NCI-H1048 (cell line): ENCODE measurements at places on chromosomes 11 and 22.

DNA sequence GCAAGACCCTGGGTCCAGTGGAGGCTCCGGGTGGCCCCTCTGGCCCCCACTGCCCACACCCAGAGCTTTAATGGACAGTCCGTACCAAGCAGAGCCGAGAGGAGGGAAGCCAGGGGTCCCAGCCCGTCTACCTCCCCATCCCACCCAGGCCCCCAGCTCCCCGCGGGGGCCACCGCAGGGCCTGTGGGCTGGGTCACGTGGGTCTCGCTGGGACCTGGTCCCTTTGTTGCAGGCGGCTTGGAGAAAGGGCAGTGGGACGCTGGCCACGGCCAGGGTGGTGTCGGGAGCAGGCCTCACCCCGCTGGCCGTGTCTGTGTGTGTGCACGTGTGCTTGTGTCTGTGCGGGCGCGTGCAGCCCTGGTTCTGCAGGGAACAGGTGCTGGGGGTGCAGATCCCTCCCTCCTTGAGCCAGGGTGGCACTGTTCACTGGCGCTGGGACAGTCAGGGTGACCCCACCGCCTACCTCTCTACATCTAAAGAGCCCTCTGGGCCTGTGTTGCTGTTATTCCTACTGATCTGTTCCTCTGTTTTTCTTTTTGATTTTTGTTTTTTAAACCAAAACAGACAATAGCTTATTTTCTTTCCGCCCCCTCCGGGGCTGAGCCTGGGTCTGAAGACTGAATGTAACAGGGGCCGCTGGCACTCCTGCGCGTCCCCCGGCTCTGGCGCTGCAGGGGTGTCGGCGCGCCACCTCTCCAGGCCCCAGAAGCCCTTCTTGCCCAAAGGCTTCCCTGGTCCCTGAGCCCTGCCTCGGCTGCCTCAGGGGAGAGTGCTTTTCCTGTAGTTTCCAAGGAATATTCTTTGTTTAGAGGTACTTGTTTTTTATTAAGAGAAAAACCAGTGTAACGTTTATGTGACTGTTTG, 20.1 kb upstream of the TMEM191C start:
- no peak for DNase-seq

DNA sequence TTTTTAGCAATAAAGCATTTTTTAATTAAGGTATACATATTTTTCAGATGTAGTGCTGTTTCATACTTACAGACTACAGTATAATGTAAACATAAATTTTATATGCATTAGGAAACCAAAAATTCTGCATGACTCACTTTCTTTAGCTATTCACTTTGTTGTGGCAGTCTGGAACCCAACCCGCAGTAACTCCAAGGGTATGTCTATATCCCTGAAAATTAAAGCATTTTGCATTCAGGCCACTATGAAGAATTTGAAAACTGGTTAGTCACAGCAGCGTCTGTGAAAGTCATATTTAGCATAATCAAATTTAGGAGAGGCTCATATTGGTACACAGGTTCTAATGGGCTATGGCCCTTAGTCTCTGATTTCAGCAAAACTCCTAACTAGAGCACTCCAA, 46.8 kb downstream of the BBOX1 start:
- DNase-seq: no peak

DNA sequence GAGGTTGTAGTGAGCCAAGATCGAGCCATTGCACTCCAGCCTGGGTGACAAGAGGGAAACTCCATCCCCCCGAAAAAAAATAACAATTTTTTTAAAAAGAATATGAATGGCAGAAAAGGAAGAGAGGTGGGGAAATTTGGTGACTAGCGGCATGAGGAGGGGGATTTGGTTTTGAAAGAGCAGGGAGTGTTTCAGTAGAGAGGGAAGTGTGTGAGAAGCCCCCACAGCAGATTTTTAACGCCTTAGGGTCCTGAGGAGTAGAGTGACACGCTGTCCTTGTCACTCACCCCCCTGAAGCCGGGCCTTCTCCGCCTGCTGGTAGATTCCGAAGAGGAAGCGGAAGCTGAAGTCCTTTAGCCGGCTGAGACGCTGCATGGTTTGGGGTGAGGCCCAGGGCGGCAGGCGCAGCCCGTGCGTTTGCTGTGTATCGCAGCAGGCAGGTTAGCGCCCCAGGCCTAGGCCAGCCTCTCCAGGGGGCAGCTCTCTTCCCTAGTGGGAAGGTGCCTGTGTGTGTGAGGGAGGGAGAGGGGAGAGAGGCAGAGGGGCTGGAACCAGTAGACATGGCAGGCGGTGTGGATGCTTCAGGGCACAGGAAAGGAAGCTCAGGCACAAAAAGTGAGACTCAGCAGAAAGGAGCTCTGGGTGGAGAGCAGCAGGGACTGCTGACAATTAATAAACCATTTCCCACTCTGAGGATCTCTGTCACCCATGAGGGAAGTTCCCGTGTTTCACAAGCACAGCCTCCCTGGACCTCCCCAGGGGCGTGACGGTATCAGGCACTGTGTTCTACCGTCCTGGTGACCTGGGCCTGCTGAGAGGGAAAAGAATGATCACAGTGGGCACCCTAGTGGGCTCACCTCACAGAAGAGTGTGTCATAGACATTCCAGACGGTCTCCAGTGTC, 3.9 kb downstream of the ACP2 start:
- no peak for DNase-seq

DNA sequence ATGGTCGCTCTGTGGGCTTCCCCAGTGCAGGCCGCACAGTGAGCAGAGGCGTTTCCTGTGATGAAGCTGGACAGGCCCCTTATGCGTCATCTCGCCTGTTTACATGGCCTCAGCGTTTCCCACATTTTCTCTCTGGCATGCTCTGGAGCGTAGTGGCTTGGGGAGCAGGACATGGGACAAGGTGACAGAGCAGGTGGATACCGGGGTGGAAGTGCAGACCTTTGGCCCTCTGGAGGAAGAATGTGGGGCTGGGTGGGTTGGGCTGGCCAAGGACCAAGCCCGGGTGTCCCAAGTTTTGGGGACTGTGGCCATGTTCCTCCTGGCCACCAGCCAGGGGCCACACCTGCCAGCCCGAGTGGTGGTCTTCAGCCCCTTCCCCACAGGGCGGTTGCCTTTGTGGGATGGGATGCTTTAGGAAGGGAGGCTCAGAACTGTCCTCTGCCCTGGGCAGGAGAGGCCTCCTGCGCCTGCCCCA, 446.6 kb downstream of the TBC1D22A start:
- DNase-seq: no peak

DNA sequence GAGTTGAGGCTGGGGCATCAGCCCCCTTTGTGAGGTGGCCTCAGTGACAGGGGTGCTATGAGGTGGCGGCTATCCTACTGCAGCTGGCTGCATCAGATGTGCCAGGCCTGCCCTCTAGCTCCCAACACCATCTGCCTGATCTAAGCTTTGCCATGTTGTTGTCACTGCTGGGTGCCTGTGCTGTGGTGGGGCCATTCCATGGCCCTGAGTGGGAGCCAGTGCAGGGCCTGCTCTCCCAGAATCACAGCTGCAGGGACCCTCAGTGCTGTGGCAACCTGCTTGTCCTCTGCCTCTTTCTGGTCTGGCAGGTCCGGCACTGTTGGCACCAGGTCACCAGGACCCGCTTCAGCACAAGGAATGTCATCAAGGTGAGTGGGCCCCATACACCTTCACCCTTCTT, 1.8 kb upstream of the SNU13 start:
- no peak for DNase-seq

DNA sequence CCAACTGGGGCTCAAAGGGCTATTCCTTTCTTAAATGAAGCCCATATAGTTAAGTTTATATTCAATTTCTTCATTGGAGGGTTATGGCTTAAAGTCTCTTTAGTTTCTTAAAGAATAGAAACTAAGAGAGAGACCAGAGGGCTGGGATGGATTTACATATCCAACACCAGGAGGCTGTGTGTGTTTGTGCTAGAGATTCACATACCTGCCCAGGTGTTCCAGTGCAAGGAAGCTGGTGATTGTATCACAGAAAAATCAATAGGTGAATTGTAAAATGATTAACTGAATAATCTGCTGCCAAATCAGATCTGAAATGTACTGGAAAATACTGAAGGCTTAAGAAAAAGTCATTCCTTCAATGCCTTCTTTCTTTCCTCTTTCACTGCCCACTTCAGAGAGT, 148.2 kb upstream of the BDNF start:
- no peak for DNase-seq

DNA sequence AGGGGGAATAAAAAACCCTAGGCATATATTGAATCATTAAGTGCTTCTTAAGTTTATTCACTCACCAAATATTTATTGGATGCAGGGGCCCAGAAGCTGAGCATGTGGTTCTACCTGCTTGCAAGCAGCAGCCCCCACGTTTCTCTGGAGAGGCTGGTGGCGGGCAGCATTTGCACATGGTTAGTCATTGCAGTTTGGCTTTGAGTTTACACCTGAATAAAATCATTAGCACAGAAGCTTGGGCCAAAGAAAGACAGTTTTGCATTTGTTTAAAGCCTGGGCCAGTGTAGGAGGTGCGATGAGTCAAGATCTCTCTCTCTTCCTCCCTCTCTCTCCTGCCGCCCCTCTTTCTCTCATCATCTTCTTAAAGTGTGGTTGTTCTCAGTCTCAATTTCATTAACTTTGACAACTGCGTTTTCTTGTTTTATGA, 72.6 kb downstream of the C22orf31 start:
- no peak for DNase-seq

GRCh38 chr11:114058871-114059277, 637 bp upstream of the ZBTB16 start:
- DNase-seq: no peak

GRCh38 chr11:40118780-40119179, 1340.7 kb downstream of the LRRC4C start:
- DNase-seq: no peak

- no peak for DNase-seq
These were observed at the start of gene MIOX for GRCh38 chr22:50486561-50487289. TSS of gene MIOX (plus strand) at chr22:50486859. CDS start at chr22:50486898, 39 bp downstream.

- DNase-seq: no peak
These were observed 16.7 kb downstream of the PAFAH1B2 start for GRCh38 chr11:117160826-117161225.

- no peak for DNase-seq
These were observed 21.5 kb downstream of the LRP4 start for GRCh38 chr11:46896719-46897406.

DNA sequence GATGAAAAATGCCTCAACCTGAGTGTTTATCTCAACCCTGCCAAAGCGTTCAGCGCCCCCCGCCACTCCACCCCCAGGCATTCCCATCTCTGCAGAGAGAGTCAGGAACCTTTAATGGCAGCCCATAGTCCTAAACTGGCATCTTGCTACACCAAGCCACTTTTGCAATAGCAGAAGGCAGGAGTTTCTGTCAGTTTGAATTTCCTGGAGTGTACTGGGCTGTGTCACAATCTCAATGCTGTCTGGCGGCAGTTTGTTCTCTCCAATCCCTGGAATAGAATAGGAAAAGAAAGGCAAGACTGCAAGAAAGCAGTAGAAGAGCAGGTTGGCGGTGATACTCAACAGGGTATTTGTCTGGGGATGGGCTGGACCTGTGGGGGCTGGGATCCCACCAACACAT, 32.9 kb upstream of the FLI1 start:
- no peak for DNase-seq

DNA sequence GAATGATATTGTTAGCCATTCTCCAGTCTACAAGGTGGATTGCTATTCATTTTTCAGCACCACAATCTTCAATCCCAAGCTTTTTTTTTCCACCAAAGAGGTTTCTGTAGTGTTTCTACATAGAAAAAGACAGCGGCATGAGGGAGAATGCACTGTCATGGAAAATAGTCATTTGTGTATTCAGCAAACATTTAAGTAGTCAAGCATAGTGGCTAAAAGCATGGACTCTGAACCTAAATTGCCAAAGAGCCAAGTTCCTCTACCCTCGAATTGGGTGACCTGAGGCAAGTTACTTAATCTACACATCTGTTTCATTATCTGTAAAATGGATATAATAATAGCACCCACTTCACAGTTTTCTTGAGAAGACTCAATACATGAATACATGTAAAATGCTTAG, 14.2 kb downstream of the GAS2 start:
- DNase-seq: no peak

GRCh38 chr11:79201677-79202347, 239.0 kb downstream of the TENM4 start:
- no peak for DNase-seq

DNA sequence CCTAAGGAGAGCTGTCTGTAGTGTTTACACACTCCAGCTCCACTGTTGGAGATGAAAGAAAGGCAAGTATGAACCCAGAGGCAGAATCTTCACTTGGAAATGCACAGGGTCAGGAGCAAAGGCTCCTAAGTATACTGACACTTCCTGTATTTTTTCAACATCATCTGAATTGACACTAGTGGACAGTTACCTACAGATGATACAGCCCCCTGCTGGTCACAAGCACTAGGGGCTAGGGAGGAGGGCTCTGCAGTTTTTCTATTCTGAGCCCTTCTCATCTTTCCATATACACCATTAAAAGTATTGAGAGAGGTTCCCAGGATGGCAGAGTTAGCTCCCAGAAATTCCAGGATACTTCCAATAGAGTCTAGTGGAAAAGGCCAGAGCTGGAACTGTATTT, 290.3 kb upstream of the API5 start:
- no peak for DNase-seq

DNA sequence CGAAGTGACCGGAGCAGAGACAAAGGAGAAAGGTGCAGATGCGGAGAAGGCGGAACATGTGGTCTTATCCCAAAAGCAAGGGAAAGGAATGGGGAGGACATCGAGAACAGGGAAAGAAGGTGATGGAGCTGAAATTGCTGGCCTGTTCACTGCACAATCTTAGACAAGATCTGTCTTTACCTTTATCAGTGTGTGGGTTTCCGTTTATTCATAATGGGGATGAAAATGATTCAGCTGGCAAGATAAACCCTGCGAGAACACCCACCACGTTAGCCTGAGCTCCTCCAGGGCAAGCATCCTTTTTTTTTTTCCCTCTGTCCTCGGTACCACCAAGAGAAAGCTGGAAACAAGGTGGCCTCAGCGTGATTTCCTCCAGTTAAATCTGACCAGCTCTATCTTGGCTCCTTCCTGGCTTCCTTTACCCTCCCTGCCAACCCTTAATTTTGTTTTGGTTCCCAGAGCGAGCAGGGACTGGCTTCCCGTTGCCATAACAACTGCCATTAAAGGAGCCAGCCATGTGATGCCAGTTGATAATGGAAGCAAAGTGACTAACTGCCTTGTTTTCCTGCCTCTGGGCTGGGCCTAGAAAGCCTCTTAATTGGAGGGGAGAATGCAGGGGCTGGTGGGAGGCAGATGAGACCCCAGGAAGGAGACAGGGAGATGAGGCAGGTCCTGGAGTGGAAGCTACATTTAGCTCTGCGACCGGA, 4.2 kb downstream of the SGSM1 start:
- no peak for DNase-seq

- no peak for DNase-seq
These were observed 25.5 kb downstream of the CTTN start for GRCh38 chr11:70423523-70424505.

- DNase-seq: no peak
These were observed 44.2 kb upstream of the WEE1 start for GRCh38 chr11:9529334-9529650.

DNA sequence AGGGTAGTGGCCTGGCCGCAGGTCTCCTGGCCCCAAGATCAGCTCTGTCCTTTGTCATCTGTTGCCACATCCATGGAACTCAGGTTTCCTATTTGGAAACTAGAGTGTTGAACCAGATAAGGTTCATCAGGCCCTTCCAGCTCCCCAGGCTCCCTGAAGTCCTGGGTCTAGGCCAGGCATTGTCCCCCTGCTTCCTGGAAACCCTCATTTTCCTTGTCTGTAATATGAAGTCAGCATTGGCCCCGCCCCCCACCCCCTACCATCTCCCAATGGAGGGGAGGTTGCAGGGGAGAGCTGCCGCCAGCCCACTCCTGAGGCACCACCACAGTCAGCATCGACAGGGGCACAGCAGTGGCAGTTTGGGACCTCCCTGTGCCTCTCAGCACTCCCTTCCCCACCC, 9.0 kb upstream of the MS4A10 start:
- DNase-seq: no peak

GRCh38 chr22:21917181-21917958, 35.3 kb downstream of the PPM1F start:
- no peak for DNase-seq
